ENCODE measurements at places on chromosomes 2 and 18. TPM values are rescaled to one million over a fixed set of nuclear protein-coding genes. Genes with fewer than 3 reads are reported as not detected.

- DNase-seq: no peak
These were observed 259.1 kb downstream of the LTBP1 start for GRCh38 chr2:33205693-33206434.

DNA sequence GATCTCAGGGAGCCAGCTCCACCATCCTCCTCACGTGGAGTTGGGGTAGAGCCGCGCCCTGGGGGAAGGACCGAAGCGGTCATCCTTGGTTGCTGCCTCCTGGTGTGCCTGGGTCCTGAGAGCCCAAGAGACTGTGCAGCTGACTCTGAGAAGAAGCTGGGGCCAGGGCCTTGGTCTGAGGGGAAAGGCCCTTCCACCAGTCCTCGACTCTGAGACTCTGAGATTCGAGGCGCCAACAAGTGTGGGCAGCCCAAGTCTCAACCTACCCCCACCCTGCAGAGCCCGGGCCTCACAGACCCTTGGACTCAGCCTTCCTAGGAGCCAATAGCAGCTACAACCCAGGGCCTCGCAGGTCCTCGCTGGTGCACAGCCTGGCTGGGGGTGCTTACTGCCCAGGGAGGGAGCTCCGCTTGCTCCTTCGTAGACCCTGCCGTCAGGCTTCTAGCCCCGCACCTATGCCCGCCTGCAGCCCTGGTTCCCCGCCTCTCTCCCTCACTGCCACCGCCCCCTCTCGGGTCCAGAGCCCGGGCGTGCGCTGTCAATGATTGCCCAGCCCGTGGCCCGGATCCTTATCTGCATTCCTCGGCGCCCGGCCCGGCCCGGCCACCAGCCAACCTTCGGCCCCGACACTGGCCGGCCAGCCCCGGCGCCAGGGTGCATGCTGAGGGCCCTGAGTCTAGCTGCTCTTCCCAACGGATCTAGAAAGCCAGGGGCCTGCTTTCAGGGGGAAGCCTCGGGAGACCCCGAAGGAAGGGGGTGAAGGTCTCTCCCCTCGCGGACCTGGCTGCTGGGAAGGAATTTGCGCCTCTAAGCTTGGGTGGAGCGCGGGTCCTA lies 2.0 kb downstream of the IHH start:
- no peak for DNase-seq

DNA sequence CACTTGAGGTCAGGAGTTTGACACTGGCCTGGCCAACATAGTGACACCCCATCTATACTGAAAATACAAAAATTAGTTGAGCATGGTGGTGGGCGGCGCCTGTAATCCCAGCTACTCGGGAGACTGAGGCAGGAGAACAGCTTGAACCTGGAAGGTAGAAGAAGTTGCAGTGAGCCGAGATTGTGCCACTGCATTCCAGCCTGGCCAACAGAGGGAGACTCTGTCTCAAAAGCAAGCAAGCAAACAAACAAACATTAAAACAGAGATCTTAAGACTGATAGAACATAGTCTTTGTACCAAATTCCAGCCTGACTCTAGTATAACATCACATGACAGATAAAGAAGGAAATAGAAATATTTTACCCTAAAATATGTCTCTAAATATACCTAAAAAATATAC lies 168.1 kb downstream of the PTPRM start:
- DNase-seq: no peak

Gene CCDC74A
- 0.27 TPM for total RNA-seq

GRCh38 chr18:59929621-59930295 lies 30.0 kb downstream of the PMAIP1 start:
- DNase-seq: peak; percentile 47

Gene WDR75
- total RNA-seq: 99.1 TPM

Gene GCFC2
- 19.8 TPM for total RNA-seq

Gene MOGAT1
- total RNA-seq: not detected

Gene LDLRAD4
- total RNA-seq: not detected

DNA sequence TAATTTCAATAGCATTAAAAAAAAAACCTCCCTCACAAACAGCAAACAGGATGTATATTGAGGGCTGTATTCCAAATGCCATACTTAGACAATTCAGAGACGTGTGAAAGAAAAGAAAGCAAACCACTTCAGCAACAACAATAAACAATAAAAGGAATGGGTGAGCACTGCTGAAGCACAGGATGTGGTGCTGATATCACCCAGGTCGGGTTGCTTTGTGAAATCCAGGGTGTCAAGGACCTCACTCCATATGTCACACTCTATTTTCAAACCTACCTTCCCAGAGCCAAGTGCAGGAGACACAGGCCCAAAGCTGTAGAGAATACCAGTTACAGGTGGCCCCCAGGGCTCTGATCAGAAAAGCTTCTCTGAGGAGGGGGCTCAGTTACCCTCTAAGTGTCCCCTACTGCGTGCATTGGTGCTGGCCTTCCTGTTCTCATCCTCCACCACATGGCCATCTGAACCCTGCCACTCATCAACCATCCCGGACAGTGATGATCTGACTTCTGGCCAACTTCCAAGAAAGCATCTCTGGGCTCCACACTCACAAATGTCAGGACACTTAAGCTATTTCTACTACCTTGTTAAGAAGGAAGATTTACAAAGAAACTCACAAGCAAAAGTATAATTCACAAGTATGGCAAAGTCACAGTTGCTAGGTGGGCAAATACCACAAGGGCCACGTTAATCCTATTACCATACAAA lies 363.0 kb downstream of the SS18 start:
- peak; percentile 24 for DNase-seq

DNA sequence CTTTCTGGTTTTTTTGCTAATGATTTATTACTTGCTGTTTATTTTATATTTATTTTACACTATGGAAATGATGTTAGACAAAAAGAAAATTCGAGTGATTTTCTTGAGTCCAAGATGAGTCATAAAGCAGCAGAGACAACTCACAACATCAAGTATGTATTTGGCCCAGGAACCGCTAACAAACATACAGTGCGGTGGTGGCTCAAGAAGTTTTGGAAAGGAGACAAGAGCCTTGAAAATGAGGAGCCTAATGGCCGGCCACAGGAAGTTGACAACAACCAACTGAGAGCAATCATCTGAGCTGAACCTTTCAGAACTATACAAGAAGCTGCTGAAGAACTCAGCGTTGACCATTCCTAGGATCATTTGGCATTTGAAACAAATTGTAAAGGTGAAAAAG lies 594.1 kb downstream of the SATB2 start:
- no peak for DNase-seq

- DNase-seq: no peak
These were observed 29.1 kb upstream of the RAB11FIP5 start for GRCh38 chr2:73141896-73142295.

DNA sequence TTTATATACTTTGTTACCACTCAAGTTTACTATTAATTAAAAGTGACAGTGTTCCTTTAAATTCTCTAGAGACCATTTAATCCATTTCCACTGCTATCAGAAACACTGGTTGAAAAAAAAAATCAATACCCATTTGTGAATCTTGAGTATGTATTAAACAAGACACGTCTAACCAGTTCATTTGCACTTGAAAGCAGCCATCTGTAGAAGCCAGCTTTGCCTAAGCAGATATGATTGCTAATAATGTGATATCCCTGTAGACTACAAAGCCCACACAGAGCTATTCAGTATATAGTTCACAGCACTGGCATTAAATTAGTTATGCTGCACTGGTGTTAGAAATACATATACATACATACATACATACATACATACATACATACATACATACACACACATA lies 111.8 kb upstream of the SP3 start:
- no peak for DNase-seq

DNA sequence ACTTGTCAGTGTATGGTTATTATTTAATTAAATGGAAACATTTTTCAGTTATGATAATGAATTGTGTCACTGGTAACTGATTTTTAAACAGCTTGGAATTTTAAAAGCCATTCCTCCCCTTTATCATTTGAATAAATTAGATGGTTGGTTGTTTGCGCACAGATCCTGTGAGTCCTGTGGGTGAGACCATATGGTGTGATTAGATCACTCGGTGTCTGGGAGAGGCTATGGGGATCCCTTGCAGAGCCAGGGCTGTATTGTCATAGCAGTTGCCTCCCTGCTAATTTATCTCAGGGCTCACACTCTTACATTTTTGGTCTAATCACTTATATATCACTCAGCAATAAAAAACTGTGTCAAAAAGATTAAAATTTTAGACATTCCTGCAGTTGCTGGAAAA lies 133.5 kb downstream of the ASXL3 start:
- no peak for DNase-seq

DNA sequence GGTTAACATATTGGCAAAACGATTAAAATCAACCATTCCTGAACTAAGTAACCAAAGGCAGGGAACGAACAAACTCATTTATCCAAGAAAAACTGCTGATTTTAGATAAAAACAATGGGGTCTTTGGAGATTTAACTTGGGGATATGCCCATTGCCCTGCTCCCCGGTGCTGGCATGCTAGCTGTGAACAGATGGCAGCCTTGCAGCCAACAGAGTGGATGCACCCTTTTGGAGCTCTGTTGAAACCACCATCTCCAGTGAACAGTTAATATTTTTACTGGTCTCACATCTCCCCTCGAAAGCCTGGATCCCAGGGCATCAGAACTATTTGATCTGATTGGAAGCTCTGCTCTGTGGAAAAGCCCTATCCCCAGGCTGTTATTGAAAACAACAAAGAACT lies 303.1 kb downstream of the TGIF1 start:
- no peak for DNase-seq

- no peak for DNase-seq
These were observed 99.6 kb downstream of the TMEM247 start for GRCh38 chr2:46578961-46579360.

DNA sequence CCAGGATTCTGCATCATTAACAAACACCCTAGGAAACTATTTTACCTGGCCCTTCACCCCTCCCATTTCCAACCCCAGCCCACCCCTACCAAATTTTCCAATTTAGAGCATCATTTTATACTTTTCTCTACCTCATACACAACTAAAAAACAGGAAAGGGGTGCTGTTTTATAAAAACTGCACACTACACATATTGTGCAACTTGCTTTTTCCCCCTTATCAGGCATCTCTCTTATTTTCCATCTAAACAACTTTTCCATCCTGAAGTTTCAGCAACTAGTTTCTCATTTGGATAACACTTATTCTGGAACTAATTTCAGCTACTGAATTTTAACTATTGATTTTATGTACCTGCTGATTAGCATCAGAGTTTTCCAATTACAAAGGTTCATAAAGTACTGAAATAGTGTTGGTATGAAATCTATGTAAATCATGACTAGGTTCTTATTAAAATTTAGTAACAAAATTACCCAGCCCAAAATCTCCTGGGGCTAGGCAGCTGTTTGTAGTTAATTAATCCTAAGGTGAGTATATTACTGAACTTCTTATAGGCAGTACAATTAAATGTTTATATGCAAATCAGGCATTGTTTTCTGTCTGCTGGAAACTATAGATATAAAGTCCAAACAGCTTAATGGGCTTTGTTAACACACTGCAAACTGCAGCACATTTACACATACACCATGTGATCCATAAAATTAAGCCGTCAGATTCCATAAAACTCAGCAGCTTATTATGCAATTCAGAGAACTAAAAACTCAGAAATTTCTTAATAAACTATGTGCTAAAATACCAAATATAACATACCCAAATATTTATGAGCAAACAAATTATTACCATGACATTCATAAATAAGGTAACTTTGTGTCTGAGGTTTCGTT lies 7.9 kb downstream of the SF3B1 start:
- DNase-seq: no peak

DNA sequence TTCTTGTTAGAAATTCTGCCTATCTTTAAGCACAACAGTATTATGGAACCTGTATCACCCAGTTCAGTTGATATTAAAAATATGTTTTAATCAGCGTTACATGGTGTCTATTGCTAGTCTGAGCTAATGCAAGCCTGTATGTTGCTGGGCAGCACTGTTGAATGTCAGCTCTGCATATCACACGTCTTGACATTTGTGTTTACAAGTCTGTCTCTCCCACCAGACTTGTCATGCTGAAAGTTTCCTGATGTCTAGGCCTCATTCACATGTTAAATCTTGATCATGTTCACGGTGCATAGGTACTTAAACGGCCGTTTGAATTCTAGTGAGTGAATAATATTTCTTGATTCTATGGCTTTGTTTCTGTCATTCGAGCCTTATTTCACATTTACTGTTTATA lies 385.0 kb downstream of the SOCS6 start:
- DNase-seq: no peak

DNA sequence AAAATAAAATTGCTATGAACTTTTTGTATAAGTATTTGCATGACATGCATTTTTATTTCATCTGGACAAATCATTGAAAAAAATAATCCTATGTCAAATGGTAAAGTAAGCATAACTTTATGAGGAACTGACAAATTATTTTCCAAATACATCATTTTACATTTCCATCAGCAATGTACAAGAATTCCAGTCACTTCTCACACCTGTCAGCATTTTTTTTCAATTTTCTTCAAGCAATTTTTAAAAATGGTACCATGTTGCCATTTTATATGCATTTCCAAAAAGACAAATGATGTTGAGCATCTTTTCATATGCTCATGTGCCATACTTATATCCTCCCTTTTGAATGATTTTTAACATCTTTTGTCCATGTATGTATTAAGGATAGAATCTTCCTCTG lies 961.7 kb upstream of the PIK3C3 start:
- DNase-seq: no peak

Gene SPHKAP
- not detected for total RNA-seq

DNA sequence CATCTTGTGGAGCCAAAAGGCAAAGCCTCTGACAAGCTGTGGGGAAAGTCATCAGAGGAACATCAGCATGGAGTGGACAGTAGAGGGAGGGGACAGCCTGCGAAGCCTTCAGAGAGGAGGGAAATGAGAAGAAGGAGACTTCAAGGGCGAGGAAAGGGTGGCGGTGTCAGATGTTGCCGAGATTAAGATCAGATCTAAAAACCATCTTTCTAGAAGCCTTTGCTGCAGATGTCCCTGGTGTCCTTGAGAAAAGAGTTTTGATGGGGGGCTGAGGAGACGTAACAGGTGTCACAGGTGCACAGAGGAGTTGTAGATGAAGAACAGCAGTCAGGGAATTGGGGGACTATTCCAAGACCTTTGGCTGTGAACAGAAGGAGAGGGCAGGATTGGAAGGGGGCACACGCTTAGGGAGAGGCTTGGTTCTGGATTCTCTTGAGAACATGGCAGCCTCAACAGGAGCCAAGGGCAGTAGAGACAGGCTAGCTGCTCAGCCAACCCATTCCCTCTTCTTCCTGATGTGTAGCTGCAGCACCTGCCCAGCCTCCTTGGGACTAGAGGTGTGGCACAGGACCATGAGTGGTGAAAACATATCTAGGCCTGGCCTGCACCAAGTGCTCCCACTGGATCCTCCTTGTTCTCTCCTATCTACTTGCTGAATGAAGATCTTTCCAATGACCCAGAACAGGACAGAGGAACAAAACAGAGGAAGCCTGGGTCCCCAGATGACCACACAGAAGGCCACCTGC lies 22.7 kb upstream of the NCL start:
- no peak for DNase-seq

DNA sequence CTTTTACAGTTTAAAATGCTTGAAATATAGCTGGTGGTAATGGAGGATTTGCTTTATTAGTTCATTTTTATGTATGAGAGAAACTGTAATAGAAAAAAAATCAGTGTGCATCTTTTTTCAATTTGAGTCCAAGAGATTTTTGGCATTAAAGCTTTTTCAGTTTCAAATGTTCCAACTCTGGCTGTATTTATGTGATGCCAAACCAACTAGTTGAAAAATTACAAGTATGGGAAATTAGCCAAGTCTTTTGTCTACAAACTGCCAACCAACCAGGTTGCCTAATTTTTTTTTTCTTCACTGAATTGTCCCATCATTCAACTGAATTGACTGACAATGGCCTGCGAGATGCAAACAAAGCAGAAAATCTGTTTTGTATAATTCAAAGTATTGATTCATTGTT lies 95.7 kb downstream of the ICOS start:
- no peak for DNase-seq

Measured in HT1080 (cell line).